ENCODE measurements at places on chromosomes 2 and 18.

DNA sequence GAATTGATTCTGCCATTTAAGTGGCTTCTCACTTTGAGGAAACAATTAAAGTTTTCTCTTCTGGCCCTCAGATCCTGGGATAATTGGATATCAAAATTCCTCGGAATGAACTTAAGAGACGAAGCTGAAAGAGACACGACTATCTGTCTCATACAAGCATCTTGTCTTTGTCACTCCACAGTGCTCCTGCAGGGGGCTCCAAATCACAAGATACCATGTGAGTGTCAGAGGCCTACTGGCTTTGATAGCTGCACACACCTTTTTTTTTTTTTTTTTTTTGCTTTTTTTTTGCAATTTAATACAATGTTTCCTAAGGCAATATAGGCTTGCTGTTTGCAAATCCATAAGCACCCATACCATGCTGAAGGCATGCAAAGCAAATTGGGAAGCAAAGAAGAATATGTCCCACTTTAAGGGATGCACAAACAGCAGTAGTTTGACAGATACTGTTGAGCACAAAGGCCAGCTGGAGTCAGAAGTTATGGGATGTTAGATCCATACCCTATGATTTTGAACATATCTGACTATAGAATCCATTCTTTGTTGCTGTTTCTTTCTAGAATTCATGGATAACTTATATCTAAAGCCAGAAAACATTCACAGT lies 109.0 kb upstream of the CBLN2 start:
- H3K27ac ChIP-seq: no peak overlapping the region
- no peaks in the 10 kb centered on the region for H3K36me3 ChIP-seq
- DNase-seq: no peak
- no peak overlapping the region for H3K4me3 ChIP-seq
- H3K4me1 ChIP-seq: no peaks in the 10 kb centered on the region

DNA sequence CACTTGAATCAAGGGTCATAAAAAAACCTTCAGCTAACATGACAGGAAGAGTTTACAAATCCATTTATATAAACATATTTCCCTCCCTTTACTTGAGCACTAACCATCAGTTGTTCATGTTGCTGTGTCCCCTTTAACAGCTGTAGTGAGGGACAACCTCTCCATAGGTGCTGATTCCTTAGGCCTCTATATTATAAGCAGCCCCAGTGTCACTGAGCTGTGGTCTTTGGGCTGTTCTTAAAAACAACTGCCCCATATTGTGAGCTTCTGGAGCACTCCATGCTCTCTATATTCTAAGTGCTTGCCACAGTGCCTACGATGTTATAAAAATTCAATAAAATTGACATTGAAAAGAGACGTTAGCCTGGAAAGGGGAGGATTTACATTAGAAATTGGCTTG lies 175.3 kb downstream of the ZNF385B start:
- no peaks in the 10 kb centered on the region for H3K27me3 ChIP-seq
- no peaks in the 10 kb centered on the region for H3K36me3 ChIP-seq
- H3K4me1 ChIP-seq: no peaks in the 10 kb centered on the region

- no peak overlapping the region for H3K4me3 ChIP-seq
- H3K36me3 ChIP-seq: no peaks in the 10 kb centered on the region
- H3K4me1 ChIP-seq: no peaks in the 10 kb centered on the region
- DNase-seq: no peak
- H3K27ac ChIP-seq: no peak overlapping the region
These were observed 89.6 kb downstream of the KCNE4 start for GRCh38 chr2:223141606-223142005.

DNA sequence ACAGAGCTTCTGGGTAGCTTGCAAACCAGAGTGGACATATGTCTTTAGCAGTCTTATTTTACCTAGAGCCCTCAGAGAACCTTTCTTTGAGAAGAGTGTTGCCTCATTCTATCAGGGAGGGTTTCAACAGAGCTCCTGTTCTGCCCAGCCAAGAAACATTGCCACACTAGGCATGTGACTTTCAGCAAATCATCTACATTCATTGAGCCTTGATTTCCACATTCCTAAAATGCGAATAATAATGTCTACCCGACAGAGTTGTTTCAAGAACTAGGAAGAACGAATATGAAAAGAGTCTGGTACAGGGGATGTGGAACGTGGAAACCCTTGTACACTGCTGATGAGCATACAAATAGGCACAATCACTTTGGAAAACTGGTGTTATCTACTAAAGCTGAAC lies 7.8 kb upstream of the PRKAG3 start:
- no peak overlapping the region for H3K27ac ChIP-seq
- no peak for DNase-seq
- H3K4me1 ChIP-seq: no peaks in the 10 kb centered on the region
- H3K4me3 ChIP-seq: no peak overlapping the region

GRCh38 chr2:182381225-182381624 lies 45.6 kb downstream of the PDE1A start:
- H3K27me3 ChIP-seq: no peaks in the 10 kb centered on the region
- H3K4me3 ChIP-seq: no peak overlapping the region
- H3K4me1 ChIP-seq: peaks cover 8% of the 10 kb centered on the region
- no peak overlapping the region for H3K27ac ChIP-seq
- no peak for DNase-seq

DNA sequence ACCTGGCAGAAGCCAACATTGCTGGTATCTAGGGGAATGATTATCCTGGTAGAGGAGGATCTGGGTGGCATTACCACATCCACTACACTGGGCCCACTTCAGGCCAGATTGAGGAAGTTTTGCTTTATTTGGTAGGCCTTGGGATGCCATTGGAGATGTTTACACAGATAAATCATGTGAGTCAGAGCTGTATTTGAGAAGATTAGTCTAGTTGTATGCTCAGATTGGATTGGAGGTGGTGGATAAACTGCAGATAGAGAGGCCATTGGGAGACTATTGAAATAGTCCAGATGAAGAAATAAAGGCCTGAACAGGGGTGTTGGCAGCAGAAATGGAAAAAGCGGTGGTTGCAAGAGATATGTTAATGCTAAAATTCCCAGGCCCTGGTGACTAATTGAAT lies 81.5 kb downstream of the EFEMP1 start:
- DNase-seq: no peak
- H3K27ac ChIP-seq: no peak overlapping the region
- H3K4me3 ChIP-seq: no peak overlapping the region
- no peaks in the 10 kb centered on the region for H3K36me3 ChIP-seq

- no peak overlapping the region for H3K4me3 ChIP-seq
- no peaks in the 10 kb centered on the region for H3K27me3 ChIP-seq
- peaks cover 62% of the 10 kb centered on the region for H3K4me1 ChIP-seq
- H3K36me3 ChIP-seq: peaks cover 48% of the 10 kb centered on the region
- H3K27ac ChIP-seq: peak overlapping the region; percentile 88
- no peak for DNase-seq
These were observed 30.6 kb downstream of the ARMC9 start for GRCh38 chr2:231228974-231229529.

DNA sequence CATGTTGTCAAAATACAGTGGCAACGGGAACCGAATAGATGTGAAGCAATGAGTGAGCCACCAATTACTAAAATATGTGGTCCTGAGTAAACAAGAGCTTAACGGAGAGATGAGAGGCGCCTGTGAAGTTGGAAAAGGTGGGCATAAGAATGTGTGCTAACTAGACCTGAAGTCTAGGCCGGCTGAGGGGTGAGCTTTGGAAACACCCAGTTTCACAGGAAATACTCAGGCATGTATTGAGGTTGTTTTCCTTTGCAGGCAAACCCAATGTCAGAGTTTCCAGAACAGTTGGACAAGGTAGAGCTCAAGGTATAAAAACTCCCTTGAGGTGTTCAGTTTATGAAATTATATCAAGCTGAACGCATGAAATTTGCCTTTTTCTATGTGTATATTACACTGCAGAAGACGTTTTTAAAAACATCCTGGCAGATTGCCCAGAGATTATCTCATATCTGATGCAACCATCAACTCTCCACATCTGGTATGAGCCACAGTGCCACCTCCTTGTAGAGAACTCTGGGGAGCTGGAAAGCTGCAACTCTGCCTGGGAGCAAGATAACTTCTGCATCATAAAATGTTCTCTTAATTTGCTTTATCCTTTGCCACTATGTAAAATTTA lies 3.9 kb upstream of the WDSUB1 start:
- no peak overlapping the region for H3K27ac ChIP-seq
- no peaks in the 10 kb centered on the region for H3K27me3 ChIP-seq
- no peak for DNase-seq
- peaks cover 13% of the 10 kb centered on the region for H3K4me1 ChIP-seq
- no peaks in the 10 kb centered on the region for H3K36me3 ChIP-seq

- H3K4me1 ChIP-seq: peaks cover 9% of the 10 kb centered on the region
- no peaks in the 10 kb centered on the region for H3K36me3 ChIP-seq
- no peak overlapping the region for H3K4me3 ChIP-seq
- H3K27ac ChIP-seq: no peak overlapping the region
- no peak for DNase-seq
These were observed 1.6 kb upstream of the ERMN start for GRCh38 chr2:157327200-157327599.

DNA sequence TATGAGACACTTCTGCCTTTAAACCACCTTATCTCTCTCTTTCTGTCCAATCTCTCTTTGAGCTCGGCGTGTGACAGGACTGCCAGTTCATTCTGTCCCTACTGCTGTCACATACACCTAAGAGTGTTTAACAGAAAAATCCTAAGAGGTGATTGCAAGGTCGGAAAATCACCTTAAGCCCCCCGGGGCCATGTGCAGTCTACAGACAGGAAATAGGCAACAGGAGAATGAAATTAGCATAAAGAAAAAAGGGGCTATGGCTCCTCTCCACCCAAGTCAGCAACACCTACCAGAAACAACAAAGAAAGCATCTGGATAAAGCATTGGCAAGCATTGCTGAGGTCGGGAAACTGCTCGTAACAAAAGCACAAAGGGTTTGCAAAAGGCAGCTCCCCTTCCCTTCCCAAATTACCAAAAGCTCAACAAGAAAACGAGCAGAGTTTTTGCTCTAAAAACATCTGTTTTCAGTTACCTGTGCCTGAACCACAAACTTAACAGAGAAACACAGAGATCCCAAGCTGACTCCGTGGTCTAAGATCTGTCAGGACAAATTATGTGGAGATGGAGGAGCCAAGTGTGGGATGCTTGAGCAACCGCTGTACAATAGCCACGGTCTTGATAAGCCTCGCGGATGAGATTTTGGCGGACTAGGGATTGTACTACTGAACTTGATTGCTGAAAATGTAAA lies 30.4 kb downstream of the ANKRD44 start:
- H3K36me3 ChIP-seq: no peaks in the 10 kb centered on the region
- no peaks in the 10 kb centered on the region for H3K27me3 ChIP-seq
- H3K27ac ChIP-seq: no peak overlapping the region
- peaks cover 38% of the 10 kb centered on the region for H3K4me1 ChIP-seq

GRCh38 chr18:29154196-29154757 lies 977.3 kb upstream of the CDH2 start:
- H3K36me3 ChIP-seq: no peaks in the 10 kb centered on the region
- H3K27ac ChIP-seq: peak overlapping the region; percentile 46
- peaks cover 11% of the 10 kb centered on the region for H3K4me1 ChIP-seq
- H3K27me3 ChIP-seq: no peaks in the 10 kb centered on the region

GRCh38 chr2:212147921-212148513 lies 390.6 kb downstream of the ERBB4 start:
- no peak for DNase-seq
- H3K4me3 ChIP-seq: no peak overlapping the region
- no peak overlapping the region for H3K27ac ChIP-seq

DNA sequence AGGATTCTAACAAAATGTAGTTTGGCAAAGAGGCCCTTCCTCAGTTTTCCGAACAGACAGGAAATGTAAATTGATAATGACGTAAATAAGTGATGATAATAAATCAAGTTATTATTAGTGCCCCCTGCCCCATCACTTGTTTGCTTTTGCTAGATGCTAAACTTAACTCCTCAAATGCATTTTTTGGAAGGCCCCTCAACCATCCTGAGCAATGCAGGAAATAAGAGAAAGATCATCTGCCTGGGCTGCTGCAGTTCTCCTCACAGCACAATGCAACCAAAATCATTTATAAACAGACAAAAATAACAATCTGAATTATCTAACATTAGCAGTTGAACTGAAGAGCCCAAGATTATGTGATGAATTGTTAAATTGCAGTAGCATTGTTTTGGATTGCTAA lies 62.6 kb upstream of the PSMD14 start:
- no peaks in the 10 kb centered on the region for H3K36me3 ChIP-seq
- H3K27me3 ChIP-seq: peaks cover 12% of the 10 kb centered on the region
- no peak overlapping the region for H3K4me3 ChIP-seq
- DNase-seq: no peak

Data from esophagus muscularis mucosa (tissue), 4 donors.